ENCODE measurements at places on chromosomes 4 and X.

DNA sequence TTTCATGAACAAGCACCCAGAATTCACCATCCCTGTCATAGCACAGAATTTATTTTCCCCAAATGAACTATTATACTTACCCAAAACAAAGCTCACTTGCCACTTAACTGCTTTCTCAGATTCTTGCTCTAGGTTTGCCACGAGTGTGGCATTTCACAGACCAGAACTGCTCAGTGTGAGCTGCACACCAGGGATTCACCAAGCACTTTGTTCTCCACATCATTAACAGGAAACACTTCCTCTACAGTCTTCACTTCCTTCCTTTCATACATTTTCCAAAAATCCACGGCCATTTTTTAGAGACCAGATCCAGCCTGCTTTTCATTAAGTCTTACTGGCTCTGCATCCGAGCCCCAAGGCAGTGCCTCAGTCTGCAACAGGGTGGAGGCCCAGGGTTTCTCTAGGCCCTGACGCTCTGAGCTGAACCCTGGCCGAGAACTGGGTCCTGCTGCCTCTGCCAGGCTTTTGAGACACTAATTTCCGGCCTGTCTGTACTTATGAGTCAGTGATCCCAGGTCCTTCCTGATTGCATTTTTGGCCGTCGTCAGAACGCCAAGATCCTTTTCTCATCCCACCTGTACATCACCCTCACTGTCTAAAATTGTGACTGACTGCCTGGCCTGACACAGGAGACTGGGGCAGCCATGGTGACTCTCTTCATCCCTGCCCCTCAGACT is 67.6 kb upstream of the MTNR1A start:
- DNase-seq: no peak

DNA sequence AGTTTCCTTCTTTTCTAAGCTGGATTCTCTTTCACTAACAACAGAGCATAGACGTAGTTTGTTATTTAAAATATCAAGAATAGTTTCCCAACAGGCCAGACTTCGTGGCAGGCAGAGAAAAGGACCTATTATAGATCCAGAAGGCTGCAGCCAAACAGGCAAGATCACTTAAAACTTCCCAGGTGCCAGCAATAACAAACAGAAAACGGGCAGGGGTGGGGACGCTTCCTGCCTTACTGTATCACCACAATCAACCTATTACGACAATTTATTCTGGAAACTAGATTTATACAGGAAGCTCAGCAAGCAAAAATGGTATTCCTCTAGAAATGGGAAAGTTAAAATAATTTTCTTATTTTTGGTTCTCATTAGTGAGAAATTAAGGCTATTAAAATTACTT is 22.1 kb downstream of the RWDD4 start:
- no peak for DNase-seq

- peak; percentile 12 for DNase-seq
Measured at GRCh38 chr4:48913346-48913745, 6.8 kb upstream of the OCIAD2 start.

GRCh38 chrX:46953137-46953527 is 40.9 kb downstream of the JADE3 start:
- DNase-seq: no peak

- no peak for DNase-seq
Measured at GRCh38 chrX:16222151-16222550, 54.9 kb downstream of the MAGEB17 start.

DNA sequence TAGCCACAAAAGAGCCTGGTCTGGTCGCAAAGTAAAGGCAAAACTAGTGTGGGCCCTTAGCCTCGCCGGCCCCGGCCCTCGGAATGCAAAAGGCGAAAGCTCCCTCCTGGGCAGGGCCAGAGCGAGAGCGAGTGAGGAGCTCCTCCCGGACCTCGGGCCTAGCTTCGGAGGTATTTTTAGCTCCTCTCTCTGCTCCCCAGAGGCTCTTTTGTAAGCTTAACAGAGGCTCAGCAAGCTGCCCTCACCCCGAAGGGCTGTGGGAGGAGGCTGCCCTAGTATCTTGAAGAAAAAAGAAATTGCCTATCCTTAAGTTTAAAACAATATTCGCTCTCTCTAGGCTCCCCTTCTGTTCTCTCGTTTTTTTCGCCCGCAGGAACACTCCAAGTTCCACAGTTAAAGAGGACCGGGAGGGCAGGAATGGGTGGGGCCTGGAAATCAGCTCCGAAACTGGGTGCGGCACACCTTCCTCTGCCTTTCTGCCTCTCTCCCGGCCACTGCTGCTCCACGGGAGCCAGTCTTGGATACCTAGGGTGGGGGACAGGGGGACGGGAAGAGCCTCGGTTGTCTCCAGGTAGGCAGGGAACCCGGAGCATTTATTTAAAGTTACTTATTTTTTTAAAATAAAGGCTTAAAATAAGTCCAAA is 12.1 kb downstream of the HAND2 start:
- DNase-seq: no peak
